ENCODE measurements at places on chromosomes 1 and 21.

DNA sequence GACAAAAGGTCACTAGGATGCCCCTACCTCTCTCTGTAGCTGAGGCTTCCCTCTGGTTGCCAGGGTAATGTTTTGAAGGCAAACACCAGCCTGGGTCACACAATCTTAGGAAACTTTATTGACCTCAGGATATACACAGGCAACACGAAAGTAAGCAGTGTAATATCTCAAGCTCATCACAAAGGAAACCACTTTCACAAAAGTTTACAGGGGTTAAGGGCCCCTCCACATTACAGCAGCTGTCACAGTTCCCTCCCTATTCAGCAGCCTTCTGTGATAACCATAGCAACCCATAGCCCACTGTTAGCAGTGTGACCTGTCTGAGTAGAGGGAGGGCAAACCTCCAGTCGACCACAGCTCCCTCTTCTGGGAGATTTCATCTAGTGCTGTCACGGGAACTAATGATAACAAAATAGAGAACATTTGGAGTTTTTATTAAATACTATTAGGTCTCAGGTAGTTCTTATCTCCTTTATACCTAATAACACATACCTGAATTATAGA, 149.8 kb downstream of the PTPRC start:
- DNase-seq: no peak

- no peak for DNase-seq
Measured at GRCh38 chr1:111221633-111222291, 5.8 kb upstream of the CHI3L2 start.

DNA sequence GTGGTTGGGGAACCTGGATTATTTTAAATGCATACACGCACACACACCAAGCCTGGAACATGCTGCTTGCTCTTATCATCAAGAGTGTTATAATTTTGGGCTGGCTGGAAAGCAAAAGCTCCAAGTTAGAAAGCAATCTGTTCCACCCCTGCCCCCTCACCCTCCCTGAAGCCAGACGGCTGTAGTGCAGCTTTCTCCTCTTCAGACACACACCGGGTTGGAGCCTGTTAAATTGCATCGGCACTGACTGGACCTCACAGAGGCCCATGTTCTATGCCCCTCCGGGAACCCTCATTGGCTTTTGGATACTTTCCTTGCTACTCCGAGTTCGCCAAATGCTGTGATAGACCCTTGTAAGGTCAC, 90.6 kb upstream of the KCNJ15 start:
- DNase-seq: no peak

- DNase-seq: peak; percentile 18
Measured at GRCh38 chr21:43925609-43926008, 60.6 kb downstream of the AGPAT3 start.

DNA sequence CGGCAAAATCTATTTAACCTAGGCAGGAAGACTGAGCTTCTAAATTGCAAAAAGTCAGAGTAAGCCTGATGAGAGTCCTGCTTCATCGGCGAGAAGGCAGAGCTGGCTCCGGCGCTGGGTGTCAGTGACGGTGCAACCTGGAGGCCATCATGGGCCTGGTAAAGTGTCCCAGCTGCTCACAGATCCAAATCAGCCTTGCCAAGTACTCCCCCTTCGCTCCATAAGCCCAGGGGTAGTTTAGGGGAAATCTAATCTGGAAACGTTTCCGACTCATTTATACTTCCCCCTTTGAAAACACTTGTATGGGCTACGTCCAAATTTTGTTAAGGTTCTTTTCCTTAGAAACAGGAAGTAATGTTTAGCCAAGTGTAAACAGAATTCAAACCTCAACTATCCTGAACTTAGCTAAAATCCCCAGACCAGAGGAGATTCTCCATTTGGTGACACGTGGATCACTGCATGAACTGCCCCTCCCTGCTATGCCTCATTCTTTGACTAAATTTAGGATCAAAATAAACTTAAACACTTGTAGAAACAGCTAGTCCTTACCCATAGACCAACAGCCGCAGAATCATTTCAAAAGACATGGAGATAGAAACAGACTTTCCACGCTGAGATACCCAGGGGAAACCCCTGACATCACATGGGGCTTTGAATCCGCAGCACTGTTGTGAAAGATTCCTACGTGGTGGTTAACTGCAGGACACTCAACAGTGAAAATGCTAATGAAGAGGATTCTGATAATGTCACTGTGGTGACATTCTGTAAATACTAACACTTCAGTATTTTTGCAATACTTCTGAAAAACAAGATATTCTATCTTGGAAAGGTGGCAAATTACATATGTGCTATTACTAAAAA, 172.7 kb downstream of the TGFBR3 start:
- peak; percentile 69 for DNase-seq

DNA sequence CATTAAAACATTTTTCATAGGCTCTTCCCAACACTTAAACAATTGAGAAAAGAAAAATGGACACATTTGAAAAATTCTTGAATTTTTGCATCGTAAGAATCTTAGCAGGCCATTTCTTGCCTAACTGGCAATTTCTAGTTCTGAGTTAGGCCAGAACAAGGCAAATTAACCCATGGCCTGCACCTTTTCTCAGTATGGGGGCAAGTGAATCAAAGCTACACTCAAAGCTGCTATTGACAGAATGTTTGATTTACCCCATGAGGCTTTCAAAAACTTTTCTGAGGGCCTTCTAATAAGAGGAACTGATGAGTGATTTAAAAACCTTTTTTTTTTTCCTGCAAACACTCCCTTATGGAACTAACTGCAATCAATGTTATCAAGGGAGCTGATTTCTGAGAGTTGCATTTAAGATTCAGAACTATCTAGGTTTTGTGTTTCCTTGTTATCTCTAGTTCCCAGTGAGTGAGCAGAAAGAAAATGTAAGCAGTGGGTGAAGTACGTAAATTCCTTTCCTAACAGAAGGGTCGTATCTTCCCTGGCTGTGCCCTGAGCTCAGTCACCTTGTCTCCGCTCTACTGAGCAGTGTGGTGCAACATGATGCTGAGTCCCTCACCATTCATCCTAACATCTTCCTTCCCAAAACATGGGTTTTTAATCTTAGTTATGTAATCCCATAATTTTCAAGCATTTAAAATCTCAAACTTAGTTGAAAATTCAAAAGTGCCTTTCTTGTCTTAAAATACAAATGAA, 353.7 kb downstream of the DPYD start:
- no peak for DNase-seq

DNA sequence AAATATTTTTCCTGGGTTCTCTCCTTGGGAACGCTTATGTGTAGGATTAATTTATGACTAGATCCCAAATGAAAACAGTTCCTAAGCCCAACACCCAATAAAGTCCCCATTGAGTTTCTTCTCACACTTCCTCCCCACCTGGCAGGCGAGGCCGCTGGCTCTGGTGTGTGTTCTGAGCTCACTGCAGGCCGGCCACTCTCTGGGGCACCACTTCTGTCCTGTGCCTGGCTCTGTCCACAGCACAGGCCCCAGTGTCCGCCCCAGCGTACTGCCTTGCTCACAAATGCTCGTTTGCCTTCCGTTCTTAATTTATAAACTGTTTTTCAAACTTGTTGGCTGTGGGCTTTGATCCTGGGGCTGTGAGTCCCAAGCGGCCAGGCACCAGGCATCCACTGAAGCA, 90.6 kb downstream of the TLR5 start:
- DNase-seq: no peak
